ENCODE measurements at places on chromosomes 12 and 14.

- DNase-seq: no peak
These were observed 627 bp downstream of the CPM start for GRCh38 chr12:68932128-68932960.

DNA sequence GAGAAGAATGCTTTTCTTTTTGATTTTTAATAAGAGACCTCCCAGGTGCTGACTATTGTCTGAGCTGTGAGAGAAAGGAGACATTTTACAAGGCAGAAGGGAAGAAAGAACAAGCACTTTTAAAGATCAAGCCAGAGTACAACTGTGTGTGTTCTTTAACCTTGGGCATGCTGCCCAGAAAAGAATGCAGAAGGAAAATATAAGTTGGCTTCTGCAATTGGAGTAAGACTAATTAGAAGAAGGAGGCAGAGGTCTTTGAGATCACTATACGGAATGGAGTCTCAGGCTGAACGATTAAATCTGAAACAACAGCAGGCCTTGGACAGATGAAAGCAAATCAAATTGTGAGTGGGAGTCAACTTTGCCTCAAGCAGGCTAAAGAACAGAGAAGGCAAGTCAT, 230.5 kb downstream of the ATP23 start:
- no peak for DNase-seq

DNA sequence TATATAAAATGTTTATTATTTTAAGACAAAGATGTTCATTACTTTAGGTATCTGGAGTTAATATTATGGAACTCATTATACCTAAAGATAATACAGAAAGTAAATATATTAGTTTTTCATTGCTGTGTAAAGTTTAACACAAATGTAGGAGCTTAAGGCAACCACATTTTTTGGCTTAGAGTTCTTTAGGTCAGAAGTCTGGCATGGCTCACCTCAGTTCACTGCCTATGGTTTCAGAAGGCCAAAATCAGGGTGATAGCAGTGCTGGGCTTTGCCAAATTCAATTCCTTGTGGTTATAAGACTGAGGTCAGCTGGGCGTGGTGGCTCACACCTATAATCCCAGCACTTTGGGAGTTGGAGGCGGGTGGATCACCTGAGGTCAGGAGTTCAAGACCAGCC, 35.5 kb upstream of the PRPF39 start:
- no peak for DNase-seq

DNA sequence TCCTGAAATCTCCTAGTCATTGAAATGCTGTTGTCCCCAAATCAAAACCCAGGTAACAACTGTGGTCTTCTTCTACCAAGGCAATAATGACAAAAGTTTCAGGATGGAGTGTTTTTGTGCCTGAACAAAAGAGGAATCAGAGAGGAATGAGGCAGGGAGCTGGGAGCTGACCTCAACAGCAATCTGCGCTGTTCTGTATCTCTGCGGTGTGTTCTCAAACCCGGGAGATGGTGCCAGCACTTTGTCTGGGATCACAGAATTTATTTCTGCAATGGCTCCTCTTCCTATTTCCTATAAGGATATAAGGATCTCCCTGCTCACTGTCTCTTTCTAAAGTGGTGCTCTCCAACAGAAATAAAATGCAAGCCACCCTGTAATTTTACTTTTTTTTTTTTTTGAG, 449 bp upstream of the GLT8D2 start:
- no peak for DNase-seq

DNA sequence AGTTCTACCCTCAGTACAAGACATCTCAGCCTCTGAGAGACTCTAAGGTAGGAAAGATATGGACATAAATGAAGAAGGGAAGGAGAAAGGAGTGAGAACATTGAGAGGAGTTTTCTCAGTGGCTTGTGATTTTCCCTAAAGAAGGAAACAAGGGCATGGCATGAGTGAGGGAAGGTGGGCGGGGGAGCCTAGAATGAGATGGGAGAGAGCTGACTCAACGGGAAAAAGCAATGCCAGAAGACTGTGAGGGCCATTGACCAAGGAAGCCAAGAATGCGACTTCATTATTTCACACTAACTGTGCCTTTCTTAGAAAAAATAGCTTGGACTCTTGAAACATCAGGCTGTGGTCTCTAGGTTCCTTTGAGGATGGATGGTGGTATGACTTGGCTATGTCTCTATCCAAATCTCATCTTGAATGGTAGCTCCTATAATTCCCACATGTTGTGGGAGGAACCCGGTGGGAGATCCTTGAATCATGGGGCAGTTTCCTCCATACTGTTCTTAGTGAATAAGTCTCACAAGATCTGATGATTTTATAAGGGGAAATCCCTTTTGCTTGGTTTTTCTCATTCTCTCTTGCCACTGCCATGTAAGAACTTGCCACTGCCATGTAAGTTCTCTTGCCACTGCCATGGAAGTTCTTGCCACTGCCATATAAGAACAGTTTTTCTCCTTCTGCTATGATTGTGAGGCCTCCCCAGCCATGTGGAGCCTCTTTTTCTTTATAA, 279.6 kb downstream of the NUAK1 start:
- no peak for DNase-seq

DNA sequence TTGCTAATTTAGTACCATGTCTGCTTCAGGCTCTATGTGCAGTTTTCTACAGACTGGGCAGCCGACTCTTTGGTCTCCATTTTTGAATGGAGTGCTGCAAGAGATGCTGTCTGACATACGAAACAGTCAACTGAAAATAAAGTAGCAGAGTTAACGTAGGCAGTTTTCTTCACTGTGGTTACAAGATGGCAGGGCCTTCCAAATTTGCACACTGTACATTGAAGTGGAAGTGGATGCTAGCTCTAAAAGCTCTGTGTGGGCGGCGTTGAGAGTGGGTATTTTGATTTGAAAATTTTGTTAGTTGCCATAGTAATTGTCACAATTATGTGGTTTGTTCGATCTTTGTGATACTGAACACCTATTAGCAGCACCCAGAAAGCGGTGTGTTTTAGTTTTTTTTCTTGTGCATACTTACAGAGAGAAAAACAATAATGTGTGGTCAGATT, 154.9 kb upstream of the ATP2B1 start:
- DNase-seq: no peak

- no peak for DNase-seq
These were observed 169.1 kb upstream of the PRMT8 start for GRCh38 chr12:3321881-3322280.
